ENCODE measurements at places on chromosomes 2 and 18. TPM values are rescaled to one million over a fixed set of nuclear protein-coding genes. Genes with fewer than 3 reads are reported as not detected.

DNA sequence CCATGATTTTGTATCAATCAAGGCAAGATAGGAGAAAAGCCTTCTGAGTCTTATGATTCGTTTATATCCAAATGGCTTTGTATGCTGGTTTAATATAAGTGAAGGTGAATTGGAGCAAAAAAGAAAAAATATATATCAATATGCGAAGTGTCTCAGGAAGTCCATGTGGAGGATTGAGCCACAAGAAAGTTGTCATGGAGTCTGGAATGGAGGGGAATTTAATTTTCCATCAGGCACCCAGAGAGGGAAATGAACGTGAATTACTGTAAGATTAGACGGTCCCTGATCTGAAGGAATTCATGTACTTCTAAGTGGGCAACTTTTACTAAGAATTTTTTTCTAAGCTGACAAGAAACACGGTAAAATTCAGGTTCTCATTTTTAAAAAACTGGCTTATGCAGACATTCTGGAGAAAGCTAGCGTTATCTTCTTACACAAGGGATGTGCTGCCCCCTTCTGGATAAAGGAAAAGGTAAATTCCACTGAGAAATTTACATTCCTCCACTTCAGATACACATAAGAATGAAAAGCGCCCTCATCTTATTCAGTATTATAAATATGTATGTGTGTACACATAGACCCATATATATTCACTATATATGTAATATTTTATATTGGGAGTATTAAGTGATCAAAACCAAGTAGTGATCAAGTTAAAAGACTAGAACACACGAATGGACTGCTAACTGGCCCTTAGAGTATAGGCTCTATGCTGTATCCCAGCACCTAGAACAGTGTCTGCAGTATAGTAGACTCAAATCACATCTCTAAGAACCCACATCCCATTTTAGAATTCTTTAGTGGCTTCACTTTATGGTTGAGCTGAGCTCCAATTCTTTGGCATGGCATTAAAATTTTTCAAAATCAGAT lies 289.0 kb upstream of the TFPI start:
- H3K27me3 ChIP-seq = no peaks in the 10 kb centered on the region
- H3K27ac ChIP-seq = no peak overlapping the region
- no peak overlapping the region for H3K4me3 ChIP-seq

GRCh38 chr18:14921031-14921430 lies 173.1 kb downstream of the ANKRD30B start:
- H3K27ac ChIP-seq = no peak overlapping the region
- DNase-seq = no peak
- no peak overlapping the region for H3K4me3 ChIP-seq
- no peaks in the 10 kb centered on the region for H3K36me3 ChIP-seq

DNA sequence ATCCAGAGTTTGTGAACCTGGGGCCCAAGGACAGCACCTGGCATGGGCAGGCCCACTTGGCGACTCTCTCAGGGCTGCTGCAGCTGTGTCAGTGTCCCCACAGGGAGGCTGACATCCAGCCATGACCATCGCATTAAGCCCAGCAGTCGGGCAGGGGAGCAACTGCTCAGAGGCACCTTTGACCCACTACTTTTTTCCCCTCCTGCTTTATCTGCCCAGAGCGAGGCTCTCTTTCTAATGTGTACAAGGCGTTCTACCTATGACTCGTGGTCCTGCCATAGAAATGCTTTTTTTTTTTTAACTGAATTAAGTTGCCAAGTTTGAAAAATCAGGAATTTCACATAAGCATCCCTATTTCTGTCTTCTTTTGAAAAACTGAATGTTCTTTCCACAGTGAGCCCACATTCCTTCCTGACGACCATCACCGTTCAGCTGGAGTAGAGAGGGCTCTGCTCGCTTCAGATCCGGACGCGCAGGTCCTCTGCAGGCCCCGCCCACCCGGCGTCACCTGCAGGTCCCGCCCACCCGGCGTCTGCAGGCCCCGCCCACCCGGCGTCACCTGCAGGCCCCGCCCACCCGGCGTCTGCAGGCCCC lies 403 bp upstream of the CLUL1 start:
- DNase-seq = peak; percentile 17
- no peak overlapping the region for H3K4me3 ChIP-seq
- no peak overlapping the region for H3K27ac ChIP-seq
- H3K27me3 ChIP-seq = no peaks in the 10 kb centered on the region
- H3K4me1 ChIP-seq = no peaks in the 10 kb centered on the region

- peak; percentile 55 for DNase-seq
- no peaks in the 10 kb centered on the region for H3K27me3 ChIP-seq
- H3K36me3 ChIP-seq = no peaks in the 10 kb centered on the region
- H3K4me3 ChIP-seq = peak overlapping the region; percentile 78
- H3K27ac ChIP-seq = no peak overlapping the region
Measured at GRCh38 chr2:197707316-197708213, 2.4 kb downstream of the MARS2 start.

DNA sequence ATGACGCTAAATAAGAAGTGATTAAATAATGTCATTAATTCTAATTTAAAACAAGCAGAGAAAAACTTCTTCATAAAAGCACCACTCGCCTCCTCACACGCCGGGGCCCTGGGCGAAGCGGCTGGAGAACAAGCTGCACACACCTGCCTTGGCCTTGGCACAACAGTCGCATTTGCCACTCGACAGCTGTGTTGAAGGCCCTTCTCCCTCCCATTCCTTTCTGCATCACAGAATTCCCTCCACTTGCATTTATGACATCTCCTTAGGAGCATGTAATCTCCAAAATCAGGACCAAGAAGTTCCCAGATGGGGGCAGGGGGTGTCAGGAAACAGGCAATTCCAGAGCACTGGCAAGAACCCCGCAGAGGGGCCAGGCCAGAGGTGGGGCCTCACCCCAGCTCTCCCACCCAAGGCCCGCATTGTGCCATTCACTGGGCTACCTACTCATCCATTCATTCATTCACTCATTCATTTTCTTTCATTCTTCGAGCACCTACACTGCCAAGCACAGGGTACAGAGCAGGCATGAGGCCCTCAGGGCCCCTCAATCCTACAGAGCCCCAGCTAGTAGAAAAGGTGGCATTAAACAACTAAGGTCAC lies 6.4 kb downstream of the HDAC4 start:
- H3K27ac ChIP-seq = no peak overlapping the region
- no peaks in the 10 kb centered on the region for H3K36me3 ChIP-seq
- H3K4me1 ChIP-seq = no peaks in the 10 kb centered on the region
- no peak for DNase-seq
- H3K27me3 ChIP-seq = no peaks in the 10 kb centered on the region

- H3K36me3 ChIP-seq = no peaks in the 10 kb centered on the region
- no peak overlapping the region for H3K4me3 ChIP-seq
- no peak overlapping the region for H3K27ac ChIP-seq
- DNase-seq = no peak
- no peaks in the 10 kb centered on the region for H3K4me1 ChIP-seq
Measured at GRCh38 chr2:162215162-162215561, 28.1 kb downstream of the FAP start.

DNA sequence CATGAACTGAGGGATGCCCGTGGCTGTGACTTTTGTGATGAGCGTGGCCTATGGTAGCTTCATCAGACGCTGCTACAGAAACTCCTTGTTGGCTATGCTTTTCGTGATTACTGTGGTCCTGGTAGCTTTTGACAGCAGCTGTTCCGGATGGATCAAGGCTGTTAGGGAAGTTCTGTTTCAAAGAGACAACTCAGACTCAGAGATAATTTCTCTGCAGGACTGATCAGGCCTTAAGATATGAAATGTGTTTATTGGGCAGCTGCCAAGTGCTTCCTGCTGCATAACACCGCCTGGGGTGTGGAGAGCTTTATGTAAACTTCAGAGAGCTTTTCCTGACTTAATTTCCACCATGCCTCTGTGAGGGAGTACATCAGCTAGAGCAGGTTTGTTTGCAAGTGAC lies 243.8 kb downstream of the TSN start:
- no peaks in the 10 kb centered on the region for H3K36me3 ChIP-seq
- DNase-seq = peak; percentile 82
- H3K27ac ChIP-seq = no peak overlapping the region
- no peak overlapping the region for H3K4me3 ChIP-seq
- H3K4me1 ChIP-seq = peaks cover 5% of the 10 kb centered on the region

DNA sequence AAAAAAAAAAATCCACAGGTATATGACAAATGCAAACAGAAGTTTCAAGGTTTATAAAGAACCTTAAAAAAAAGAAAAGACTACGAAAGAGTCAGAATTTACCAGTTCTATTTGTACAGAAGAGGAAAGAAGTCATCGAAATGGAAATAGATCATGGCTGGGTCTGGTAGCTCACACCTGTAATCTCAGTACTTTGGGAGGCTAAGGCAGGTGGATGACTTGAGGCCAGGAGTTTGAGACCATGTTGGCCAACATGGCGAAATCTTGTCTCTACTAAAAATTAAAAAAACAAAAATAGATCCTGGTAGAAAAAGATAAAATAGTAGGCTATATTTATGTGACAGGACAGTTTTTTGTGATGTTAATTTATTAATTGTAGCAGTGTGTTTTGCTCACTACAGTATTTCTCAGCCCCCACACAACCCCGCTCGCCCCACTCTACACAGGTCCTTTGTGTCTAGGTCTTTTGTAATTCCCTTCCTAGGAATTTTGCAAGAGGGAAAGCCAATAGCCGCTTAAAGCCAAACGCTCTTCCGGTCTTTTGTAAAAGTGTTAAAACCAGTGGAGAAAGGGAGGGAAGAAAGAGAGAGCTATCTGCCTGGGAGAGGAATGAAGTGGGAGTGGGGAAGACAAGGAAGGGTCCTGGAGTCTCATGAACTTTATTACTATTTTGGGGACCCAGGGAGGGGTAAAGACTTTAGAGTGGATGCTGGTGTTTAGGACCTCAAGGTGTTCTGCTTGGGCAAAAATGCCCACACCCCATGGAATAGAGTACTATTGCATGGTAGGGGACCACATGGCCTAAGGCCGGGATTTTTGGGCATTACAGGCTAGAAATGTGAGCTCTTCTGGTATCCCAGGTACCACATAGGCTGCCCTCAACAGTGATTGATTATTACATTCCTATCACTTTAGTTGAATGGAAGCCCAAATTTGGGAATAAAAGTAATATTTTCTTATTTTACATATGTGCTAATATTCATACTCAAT lies 59.4 kb upstream of the XPO1 start:
- H3K36me3 ChIP-seq = no peaks in the 10 kb centered on the region
- no peak overlapping the region for H3K4me3 ChIP-seq
- no peak for DNase-seq
- no peak overlapping the region for H3K27ac ChIP-seq
- no peaks in the 10 kb centered on the region for H3K27me3 ChIP-seq

DNA sequence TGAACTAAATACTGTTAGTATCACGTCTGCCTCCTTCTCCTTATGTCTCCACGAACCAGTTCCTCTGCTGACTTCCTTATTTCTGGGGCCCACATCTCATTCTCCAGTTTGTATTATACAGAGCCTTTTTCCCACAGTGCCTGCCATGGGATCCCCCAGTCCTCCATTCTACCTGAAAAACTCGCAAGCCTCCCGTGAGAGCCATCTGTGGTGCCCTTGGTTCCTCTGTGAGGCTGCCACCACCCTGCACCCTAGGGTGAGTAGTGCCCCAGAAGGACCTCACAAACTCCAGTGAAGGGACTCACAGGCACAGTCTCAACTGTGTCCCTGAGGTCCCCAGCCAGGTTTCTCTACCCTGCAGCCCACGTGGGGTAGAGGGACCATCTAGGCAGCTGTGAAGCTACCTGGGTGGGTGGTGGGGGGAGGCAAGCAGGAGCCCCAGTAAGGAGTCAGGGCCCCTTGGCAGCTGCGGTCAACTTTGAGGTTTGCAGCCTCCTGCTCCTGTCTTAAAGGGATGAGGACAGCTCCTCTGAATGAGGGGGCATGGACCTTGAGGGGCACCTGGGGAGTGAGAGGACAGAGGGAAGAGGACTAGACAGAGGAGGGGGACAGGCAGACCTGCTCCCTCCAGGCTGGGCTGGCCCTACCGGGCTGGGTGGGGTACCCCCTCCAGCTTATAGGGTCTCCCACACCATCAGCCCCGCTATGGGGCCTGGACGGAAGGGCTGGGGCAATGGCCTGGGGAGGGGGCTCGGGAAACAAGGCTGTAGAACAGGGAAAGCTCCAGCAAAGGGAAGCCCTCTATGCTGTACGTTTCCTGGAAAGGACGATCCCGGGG lies 1.0 kb downstream of the PSTPIP2 start:
- H3K27me3 ChIP-seq = no peaks in the 10 kb centered on the region
- H3K4me3 ChIP-seq = peak overlapping the region; percentile 82
- no peaks in the 10 kb centered on the region for H3K36me3 ChIP-seq
- no peak for DNase-seq
- H3K4me1 ChIP-seq = no peaks in the 10 kb centered on the region

GRCh38 chr2:157257312-157258252 lies at the start of gene GALNT5:
GALNT5 (plus strand) TSS chr2:157257705; CDS start chr2:157258083, 378 bp downstream.
- DNase-seq = peak; percentile 6
- peak within 1 kb of the TSS; percentile 48 for H3K4me3 ChIP-seq
- 0 out of 2 replicates have a peak, but pooled peaks cover 4% of the 10 kb centered on the region for H3K4me1 ChIP-seq
- no peaks in the 10 kb centered on the region for H3K27me3 ChIP-seq
- no peaks in the 10 kb centered on the region for H3K36me3 ChIP-seq

The ATP6V1B1 gene
- 1.6 TPM for total RNA-seq

The EGR4 gene
- total RNA-seq = not detected

The PIAS2 gene
- 35.8 TPM for total RNA-seq

Data from SJCRH30 (cell line).